ENCODE measurements at places on chromosomes 6 and 20.

GRCh38 chr6:340991-341827, 48.9 kb downstream of the DUSP22 start:
- no peak for DNase-seq

- DNase-seq, result no peak
Measured at GRCh38 chr6:38975621-38976049, 72.9 kb upstream of the GLP1R start.

DNA sequence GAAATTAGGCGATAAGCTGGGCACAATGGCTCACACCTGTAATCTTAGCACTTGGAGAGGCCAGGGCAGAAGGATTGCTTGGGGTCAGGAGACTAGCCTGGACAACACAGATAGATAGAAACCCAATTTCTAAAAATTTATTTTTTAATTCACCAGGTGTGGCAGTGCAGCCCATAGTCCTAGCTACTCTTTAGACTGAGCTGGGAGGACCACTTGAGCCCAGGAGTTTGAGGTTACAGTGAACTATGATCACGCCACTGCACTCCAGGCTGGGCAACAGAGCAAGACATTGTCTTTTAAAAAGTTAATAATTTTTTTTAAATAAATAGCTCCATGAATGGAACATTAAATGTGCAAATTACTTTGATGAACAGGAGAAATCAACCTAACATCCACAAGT, 8.2 kb downstream of the ZNF318 start:
- DNase-seq, result no peak

DNA sequence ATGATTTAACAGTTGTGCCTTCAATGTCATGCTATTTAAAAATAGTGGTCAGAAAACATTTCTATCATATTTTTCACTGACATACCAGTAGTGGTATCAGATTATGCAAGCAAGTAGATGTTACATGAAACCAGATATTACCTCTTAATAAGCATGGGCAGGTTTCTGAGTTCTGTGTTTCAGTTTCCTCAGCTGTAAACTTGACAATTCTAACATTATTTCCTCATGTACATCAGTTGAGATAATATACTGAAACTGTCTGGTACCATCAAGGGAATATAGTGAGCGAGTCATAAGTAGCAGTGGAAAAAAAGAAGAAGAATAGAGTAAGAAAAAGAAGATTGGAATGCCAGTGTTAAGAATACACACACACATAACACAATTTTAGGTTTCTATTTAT, 477.9 kb upstream of the MANEA start:
- no peak for DNase-seq

GRCh38 chr6:123902738-123903313, 99.2 kb downstream of the NKAIN2 start:
- DNase-seq, result no peak

- no peak for DNase-seq
Measured at GRCh38 chr6:110529907-110530306, 53.5 kb upstream of the SLC22A16 start.

- no peak for DNase-seq
Measured at GRCh38 chr6:129764761-129765407, 54.9 kb upstream of the ARHGAP18 start.

DNA sequence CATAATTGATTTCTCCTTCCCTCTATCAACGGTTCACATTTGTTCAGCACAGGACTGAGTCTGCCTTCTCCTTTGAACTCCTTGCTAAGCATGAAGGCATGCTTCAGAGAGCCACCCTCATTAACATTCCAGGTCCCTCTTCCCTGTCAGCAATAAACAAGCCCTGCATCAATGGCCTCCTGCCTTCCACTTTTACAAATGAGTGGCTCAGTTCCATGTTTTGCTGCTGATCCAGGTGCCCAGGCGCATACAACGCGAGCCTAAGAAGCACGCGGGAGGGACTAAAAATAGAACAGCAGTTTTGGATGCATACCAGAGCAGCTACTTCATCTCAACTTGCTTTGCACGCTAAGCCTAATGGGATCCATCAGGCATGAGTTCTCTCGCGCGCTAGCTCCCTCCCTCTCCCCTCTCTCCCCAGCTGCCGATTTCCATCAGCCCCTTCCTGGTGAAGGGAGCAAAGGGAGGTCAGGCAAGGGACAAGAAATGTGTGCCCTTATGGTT, 53.4 kb downstream of the TRAF3IP2 start:
- peak; percentile 68 for DNase-seq

DNA sequence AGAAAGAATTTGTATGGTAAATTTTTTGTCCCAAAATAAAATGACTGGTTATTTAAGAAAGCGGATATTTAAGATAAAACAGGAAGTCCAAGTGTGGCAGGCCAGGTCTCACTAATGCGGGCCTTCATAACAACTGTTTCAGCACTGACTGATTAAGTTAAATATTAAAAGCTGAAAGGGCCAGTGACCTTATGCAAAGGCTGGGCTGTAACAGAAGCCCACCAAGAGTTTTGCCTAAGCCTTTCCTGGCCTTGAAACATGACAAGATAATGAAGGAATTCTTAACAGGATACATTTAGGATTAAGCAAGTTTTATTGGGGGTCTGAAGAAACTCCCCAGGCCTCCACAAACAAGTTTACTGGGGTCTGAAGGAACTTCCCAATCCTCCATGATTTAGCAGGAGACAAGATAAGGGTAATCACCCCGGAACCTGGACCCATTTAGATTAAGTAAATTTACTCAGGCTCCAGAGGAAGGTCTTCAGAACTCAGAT, 36.3 kb downstream of the ZNF133 start:
- DNase-seq, result no peak

DNA sequence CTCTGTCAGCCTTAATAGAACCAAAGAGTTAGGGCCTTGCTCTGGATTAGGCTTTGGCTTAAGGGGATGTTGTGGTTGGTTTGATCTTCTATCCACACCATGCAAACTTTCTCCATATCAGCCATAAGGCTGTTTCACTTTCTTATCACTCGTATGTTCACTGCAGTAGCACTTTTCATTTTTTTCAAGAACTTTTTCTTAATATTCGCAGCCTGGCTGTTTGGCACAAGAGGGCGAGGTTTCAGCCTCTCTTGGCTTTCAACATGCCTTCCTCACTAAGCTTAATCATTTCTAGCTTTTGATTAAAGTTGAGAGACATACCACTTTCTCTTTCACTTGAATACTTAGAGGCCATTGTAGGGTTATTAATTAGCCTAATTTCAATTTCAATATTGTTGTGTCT, 193.1 kb downstream of the NRN1 start:
- DNase-seq, result no peak

DNA sequence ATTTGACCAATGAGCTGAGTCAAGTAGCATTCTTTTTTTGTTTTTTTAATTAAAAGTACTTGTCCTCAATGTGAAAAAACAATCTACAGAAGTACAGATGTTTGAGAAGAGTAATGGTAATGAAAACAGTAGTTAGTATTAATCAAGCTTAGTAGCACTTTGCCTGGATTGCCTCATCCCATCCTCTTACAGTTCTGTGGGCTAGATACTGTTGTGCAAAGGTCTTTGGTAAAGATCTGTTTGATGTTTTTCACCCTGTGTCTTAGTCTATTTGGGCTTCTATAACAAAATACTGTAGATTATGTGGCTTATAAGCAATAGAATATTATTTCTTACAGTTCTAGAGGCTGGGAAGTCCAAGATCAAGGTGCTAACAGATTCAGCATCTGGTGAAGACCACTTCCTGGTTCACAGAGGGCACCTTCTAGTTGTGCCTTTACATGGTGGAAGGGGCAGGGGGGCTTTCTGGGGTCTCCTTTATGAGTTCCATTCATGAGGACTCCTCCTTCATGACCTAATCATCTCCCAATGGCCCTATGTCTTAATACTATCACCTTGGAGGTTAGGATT, 84.3 kb downstream of the SHLD1 start:
- no peak for DNase-seq

DNA sequence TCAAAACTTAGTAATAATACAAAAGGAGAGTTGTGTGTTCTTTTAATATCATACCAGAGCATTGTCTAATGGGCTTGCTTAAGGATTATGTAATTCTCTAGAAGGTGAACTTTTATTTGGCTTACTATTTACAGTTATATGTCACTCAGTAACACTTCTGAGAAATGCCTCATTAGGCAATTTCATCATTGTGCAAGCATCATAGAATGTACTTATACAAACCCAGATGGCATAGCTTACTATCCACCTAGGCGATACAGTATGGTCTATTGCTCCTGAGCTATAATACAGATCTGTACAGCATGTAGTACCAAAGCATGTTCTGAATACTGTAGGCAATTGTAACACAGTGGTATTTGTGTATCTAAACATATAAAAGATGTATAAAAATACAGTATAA, 340.1 kb downstream of the PHF3 start:
- no peak for DNase-seq

DNA sequence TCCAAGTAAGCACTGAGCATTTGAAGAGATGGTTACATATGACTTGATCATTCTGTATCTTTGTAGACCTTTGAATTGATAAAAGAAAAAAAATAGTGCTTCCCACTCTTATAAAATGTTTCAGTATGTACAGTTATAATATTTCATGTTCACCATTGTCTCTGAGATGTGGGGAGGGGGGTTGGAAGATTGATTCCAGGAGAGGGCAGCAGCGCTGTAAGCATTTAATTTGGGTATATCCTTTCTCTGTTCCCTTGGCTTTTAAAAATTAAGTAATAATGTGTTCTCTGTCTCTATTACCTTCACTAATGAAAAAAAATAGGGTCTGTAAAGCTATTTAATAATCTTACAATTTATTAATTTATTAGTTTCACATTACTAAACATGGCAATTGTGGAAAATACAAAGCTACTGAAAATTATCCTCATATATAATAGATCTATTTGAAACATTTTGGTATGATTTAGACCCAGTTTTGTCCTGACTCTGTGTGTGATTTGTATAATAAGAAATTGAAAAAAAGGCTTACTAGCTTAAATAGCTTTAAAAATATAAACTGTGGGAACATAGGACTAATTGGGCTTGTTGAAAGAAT, 341.2 kb downstream of the CDKAL1 start:
- DNase-seq, result no peak

- DNase-seq, result no peak
Measured at GRCh38 chr20:13677241-13677640, 38.5 kb upstream of the TASP1 start.

DNA sequence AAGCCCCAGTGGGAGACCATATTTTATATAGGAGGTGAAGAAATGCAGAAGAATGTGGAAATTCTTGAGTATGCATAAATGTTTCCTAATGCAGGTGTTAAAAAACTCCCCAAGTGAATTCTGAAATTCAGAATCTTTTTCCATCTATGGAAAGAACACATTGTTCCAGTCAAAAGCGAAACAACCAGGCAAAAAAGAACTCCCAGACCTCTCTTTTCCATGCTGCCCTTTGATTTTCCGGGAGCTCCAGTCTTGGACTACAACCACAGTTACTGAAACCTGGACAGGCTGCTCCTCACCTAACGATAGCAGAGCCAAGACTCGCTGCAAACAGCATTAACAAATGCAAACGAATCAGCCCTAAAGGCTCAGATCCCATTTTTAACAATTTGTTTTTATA, 108.7 kb upstream of the CNKSR3 start:
- no peak for DNase-seq

DNA sequence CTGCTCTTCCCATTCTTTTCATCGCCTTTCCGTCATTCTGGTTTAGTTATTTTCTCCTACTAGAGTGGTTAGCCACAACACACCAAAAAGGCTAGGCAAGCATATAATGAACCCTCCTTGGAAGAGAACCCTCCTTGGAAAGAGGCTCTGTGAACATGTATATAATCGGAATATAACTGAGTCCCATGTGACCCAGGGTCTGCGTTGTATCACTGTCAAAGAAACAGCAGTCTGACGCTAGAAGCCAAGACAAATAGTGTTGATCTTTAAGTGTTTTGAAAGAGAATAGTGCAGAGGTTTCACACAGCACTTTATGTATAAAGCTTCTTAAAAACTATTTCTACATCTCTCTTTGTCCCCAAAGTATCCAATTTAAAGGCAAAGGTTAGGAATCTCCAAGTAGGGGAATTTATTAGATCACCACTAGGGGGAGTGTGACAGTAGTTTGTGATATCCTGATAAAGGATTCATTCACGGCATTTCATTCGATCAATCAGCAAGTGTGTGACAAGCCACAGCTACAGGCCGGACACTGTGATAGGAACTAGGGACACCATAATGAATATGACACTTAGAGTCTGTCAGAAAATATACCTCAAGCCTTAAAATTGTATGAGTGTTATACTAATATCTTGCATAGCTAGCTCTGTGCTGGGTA, 395.3 kb downstream of the CD109 start:
- no peak for DNase-seq

DNA sequence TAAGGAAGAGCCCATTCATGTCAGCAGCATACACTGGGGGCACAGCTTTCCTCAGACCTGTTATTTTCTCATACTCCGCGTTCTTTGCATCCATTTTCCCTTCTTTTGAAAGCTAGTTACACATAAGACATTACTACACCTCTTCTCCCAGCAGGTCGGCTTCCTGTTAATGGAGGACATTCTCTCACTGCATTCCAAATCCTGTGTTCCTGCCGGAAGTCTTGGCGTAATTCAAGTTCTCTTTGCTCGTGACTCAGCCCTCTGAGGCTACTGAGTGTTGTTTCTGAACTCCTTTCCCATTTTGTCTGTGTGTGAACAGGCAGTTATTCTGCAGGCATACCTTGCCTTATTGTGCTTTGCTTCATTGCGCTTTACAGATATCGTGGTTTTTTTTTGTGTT, 97.5 kb upstream of the ZBTB24 start:
- DNase-seq, result no peak

- no peak for DNase-seq
Measured at GRCh38 chr20:1943275-1944002, 48.2 kb downstream of the SIRPA start.

- no peak for DNase-seq
Measured at GRCh38 chr6:98825600-98826230, 8.7 kb upstream of the POU3F2 start.

- no peak for DNase-seq
Measured at GRCh38 chr6:15936503-15936902, 192.4 kb upstream of the MYLIP start.

GRCh38 chr6:3163248-3163594, 5.9 kb upstream of the TUBB2A start:
- no peak for DNase-seq
